ENCODE measurements at places on chromosomes 5 and 9.
A peak's percentile ranks its signal among the peaks of the same experiment; 100 is the strongest.

DNA sequence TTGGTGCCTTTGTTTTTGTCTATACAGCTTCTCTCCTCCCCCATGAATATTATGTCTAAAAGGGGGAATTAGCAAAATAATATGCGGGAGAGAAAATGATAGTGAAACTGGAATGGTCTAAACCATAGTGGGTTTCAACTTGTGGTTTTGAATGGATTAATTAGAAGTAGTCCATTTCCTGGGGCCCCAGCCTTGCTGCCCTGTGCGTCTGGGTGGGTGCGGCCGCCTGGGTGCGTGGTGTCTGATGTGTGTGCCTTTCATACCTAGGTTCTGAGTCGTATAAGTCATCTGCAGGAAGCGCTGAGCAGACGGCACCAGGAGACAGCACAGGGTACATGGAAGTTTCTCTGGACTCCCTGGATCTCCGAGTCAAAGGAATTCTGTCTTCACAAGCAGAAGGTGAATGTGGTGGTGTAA is 120.0 kb upstream of the CACNA1B start:
- H3K36me3 ChIP-seq, result peaks cover 13% of the 10 kb centered on the region
- no peaks in the 10 kb centered on the region for H3K4me1 ChIP-seq
- H3K27ac ChIP-seq, result no peak overlapping the region
- no peaks in the 10 kb centered on the region for H3K27me3 ChIP-seq

GRCh38 chr9:73152543-73152844 is 829 bp downstream of the ANXA1 start:
- H3K4me3 ChIP-seq, result no peak overlapping the region
- no peaks in the 10 kb centered on the region for H3K36me3 ChIP-seq
- H3K4me1 ChIP-seq, result peaks cover 30% of the 10 kb centered on the region
- H3K27ac ChIP-seq, result peak overlapping the region; percentile 86
- DNase-seq, result peak; percentile 41

- H3K4me1 ChIP-seq, result 0 out of 2 replicates have a peak, but pooled peaks cover 4% of the 10 kb centered on the region
- H3K36me3 ChIP-seq, result peaks cover 16% of the 10 kb centered on the region
- no peak for DNase-seq
- H3K4me3 ChIP-seq, result no peak overlapping the region
These were observed 43.8 kb upstream of the CTSL start for GRCh38 chr9:87682085-87682484.

DNA sequence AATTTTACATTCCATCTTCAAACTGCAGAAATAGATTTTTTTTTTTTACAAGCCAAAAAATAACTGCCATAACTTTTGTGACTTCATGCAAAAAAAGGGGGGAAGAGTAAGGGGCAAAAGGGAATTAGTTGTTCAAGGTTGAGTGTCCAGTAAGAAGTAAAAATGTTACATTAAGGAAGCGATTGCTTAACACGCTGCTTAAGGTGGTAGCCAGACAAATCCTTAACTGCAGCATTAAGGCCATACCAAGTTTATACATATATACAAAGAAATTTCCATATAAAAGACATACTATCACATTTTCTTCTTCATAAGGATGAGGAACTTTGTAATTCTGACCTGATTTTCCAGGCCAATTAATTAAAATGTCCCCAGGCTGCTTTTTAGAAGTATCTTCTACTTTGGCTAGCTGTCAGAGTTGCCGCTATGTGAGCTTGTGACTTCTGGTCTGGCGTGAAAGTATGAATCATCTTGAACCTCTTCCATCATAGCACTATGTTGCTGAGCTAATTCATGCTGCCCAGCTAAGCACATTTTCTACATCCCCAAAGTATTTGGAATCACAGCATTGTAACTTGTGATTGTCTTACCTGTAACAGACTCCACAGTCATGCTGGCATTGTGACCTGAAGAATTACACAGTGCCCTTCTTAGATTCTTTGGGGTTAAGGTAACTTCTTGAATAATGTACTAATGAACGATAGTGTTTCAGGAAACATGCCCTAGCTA is 40.0 kb downstream of the G3BP1 start:
- no peak overlapping the region for H3K4me3 ChIP-seq
- H3K4me1 ChIP-seq, result peaks cover 13% of the 10 kb centered on the region
- no peak for DNase-seq

- no peak overlapping the region for H3K4me3 ChIP-seq
- no peak overlapping the region for H3K27ac ChIP-seq
These were observed 443.2 kb downstream of the HCN1 start for GRCh38 chr5:45252978-45253377.

GRCh38 chr5:137935190-137935589 is 45.9 kb downstream of the PKD2L2 start:
- H3K4me1 ChIP-seq, result no peaks in the 10 kb centered on the region
- DNase-seq, result no peak

GRCh38 chr5:7866196-7866595 is 2.6 kb downstream of the FASTKD3 start:
- H3K4me3 ChIP-seq, result no peak overlapping the region
- no peaks in the 10 kb centered on the region for H3K27me3 ChIP-seq
- DNase-seq, result no peak
- H3K27ac ChIP-seq, result no peak overlapping the region

GRCh38 chr5:80070338-80071056 is 35.3 kb downstream of the THBS4 start:
- H3K36me3 ChIP-seq, result no peaks in the 10 kb centered on the region
- no peak overlapping the region for H3K4me3 ChIP-seq
- no peaks in the 10 kb centered on the region for H3K27me3 ChIP-seq
- DNase-seq, result no peak
- no peak overlapping the region for H3K27ac ChIP-seq

DNA sequence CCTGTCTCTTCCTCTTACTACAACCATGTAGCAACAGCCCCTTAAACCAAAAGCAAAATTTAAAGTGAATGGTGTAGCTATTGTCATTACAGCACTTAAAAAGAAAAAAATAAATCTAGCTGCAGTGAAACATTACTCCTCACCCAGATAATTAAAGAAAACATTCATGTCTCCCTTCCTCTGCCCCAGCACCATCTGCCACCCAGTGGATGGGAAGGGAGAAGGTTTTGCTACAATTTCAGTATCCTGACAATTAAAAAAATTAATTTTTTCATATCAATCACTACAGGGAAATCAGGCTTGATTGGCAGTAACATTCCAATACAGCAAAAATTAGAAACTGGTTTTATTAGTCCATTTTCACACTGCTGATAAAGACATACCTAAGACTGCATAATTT is 147.4 kb upstream of the PUM3 start:
- H3K4me1 ChIP-seq, result no peaks in the 10 kb centered on the region
- H3K4me3 ChIP-seq, result no peak overlapping the region
- no peaks in the 10 kb centered on the region for H3K27me3 ChIP-seq
- no peaks in the 10 kb centered on the region for H3K36me3 ChIP-seq

GRCh38 chr5:6470672-6471071 is 22.0 kb downstream of the UBE2QL1 start:
- no peak for DNase-seq
- no peaks in the 10 kb centered on the region for H3K36me3 ChIP-seq
- no peaks in the 10 kb centered on the region for H3K27me3 ChIP-seq
- H3K27ac ChIP-seq, result no peak overlapping the region
- H3K4me3 ChIP-seq, result no peak overlapping the region
- peaks cover 21% of the 10 kb centered on the region for H3K4me1 ChIP-seq

GRCh38 chr5:151703227-151703626 is 16.5 kb upstream of the SPARC start:
- H3K4me3 ChIP-seq, result no peak overlapping the region
- H3K27ac ChIP-seq, result no peak overlapping the region
- no peaks in the 10 kb centered on the region for H3K4me1 ChIP-seq
- no peaks in the 10 kb centered on the region for H3K27me3 ChIP-seq
- H3K36me3 ChIP-seq, result no peaks in the 10 kb centered on the region

DNA sequence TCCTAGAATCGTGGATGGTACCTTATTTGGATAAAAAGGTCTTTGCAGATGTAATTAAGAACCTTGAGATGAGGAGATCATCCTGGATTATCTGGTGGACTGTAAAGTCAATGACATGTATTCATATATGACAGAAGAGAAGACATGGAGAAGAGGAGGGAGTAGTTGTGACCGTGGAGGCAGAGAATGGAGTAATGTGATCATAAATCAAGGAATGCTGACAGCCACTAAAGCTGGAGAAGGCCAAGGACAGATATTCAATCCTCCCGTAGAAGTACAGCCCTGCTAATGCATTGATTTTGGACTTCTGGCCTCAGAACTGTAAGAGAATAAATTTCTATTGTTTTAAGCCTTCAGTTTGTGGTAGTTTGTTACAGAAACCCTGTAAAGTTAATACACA is 18.7 kb upstream of the TMEM161B start:
- H3K4me3 ChIP-seq, result no peak overlapping the region
- no peak overlapping the region for H3K27ac ChIP-seq
- 0 out of 2 replicates have a peak, but pooled peaks cover 2% of the 10 kb centered on the region for H3K4me1 ChIP-seq
- no peak for DNase-seq
- peaks cover 7% of the 10 kb centered on the region for H3K36me3 ChIP-seq

- no peaks in the 10 kb centered on the region for H3K27me3 ChIP-seq
- no peak for DNase-seq
- peaks cover 4% of the 10 kb centered on the region for H3K4me1 ChIP-seq
- H3K4me3 ChIP-seq, result no peak overlapping the region
These were observed 40.6 kb downstream of the SH3PXD2B start for GRCh38 chr5:172413601-172414171.

GRCh38 chr5:123134653-123135181 is 45.7 kb downstream of the PRDM6 start:
- H3K27ac ChIP-seq, result no peak overlapping the region
- no peaks in the 10 kb centered on the region for H3K36me3 ChIP-seq
- no peaks in the 10 kb centered on the region for H3K27me3 ChIP-seq

GRCh38 chr9:87116492-87116891 is 169.2 kb upstream of the GAS1 start:
- H3K4me3 ChIP-seq, result no peak overlapping the region
- no peaks in the 10 kb centered on the region for H3K27me3 ChIP-seq
- H3K27ac ChIP-seq, result no peak overlapping the region
- no peaks in the 10 kb centered on the region for H3K4me1 ChIP-seq
- no peaks in the 10 kb centered on the region for H3K36me3 ChIP-seq

DNA sequence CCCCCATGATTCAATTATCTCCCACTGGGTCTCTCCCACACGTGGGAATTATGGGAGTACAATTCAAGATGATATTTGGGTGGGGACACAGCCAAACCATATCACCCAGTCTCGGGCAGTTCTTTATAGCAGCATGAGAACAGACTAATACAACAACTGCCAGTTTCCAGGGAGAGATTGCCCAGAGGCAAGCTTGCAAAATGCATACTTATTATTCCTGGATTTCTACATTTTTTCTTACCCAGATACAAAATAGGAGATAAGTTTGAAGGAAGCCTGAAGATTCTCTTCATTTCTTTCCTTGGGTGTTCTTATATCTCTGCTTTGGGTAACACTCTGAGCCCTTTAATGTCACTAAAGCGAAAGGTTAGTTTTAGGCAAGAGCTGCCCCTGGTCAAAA is 691.2 kb downstream of the TAF11L14 start:
- H3K4me1 ChIP-seq, result peaks cover 6% of the 10 kb centered on the region
- no peak for DNase-seq
- H3K4me3 ChIP-seq, result no peak overlapping the region
- no peaks in the 10 kb centered on the region for H3K27me3 ChIP-seq
- no peaks in the 10 kb centered on the region for H3K36me3 ChIP-seq
- no peak overlapping the region for H3K27ac ChIP-seq

GRCh38 chr5:135085133-135085935 is 51.3 kb upstream of the PITX1 start:
- DNase-seq, result no peak
- H3K27ac ChIP-seq, result no peak overlapping the region
- H3K36me3 ChIP-seq, result no peaks in the 10 kb centered on the region
- H3K4me1 ChIP-seq, result no peaks in the 10 kb centered on the region

- no peak for DNase-seq
- no peak overlapping the region for H3K27ac ChIP-seq
- no peak overlapping the region for H3K4me3 ChIP-seq
These were observed 287.0 kb downstream of the SH3GL2 start for GRCh38 chr9:17865881-17866280.

DNA sequence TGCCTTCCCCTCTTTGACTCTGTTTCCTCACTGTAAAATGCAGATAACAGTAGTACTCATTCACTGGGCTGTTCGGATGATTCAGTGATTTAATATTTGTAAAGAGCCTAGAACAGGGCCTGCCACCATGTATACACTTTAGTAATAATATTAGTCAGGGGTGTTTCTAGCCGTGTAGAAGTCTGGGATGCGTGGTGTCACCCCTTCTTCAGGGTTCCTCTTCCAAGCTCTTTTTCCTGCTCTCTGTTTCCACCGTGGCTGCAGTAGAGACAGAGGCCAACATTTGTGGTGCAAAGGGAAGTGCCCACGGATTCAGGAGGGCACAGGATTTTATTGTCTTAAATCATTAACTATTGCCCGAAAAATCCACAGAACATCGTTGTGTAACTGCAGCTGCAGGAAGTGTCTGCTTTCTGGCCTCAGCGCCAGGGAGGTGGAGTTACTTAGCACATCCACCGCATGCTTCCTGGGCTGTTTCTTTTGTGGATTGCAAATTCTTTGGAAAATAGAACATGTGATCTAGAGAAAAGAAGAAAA is 61.7 kb downstream of the TRIO start:
- DNase-seq, result peak; percentile 46
- H3K36me3 ChIP-seq, result no peaks in the 10 kb centered on the region
- H3K27me3 ChIP-seq, result no peaks in the 10 kb centered on the region
- peaks cover 49% of the 10 kb centered on the region for H3K4me1 ChIP-seq
- H3K4me3 ChIP-seq, result no peak overlapping the region

DNA sequence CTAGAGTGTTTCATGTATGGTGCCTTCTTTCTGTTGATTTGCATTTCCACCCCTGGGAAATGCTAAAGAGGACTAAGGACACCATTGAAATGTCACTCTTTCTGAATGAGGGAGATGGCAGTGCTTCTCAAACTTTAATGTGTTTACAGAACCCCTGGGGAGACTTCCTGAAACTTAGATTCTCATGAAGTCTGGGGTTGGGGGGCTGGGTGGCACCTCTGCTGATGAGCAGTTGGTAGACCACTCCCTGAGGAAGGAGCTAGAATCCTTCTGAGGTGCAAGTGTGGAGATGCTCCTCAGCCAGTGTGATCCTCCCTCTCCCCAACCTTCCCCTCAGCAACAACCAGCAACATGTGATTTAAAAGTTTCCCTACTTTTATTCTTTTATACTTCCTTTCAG is 546.8 kb downstream of the LRRC70 start:
- peaks cover 17% of the 10 kb centered on the region for H3K4me1 ChIP-seq
- no peaks in the 10 kb centered on the region for H3K27me3 ChIP-seq
- H3K36me3 ChIP-seq, result no peaks in the 10 kb centered on the region
- H3K4me3 ChIP-seq, result no peak overlapping the region
- no peak overlapping the region for H3K27ac ChIP-seq

DNA sequence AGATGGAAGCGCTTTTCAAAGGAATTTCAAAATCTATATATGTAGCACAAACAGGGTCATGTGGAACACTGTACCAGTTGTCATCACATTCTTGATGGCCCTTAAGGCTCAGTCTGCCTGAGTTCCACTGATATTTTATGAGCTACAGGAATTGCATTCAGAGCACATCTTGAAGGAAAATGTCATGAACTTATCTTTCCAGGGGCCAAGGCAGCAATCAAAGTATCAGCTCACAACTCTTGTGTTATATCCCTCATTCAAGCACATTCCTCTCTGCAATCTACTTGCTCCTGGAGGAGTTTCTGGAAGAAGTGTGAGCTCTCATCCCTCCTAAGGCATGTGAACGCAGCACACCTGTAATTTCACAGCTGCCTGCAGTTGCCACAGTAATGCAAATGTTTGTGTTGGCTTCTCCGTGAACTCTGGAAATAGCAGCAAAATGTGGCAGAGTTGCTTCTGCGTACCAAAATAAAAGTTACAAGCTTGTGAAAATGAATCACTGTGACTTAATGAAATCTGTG is 89.7 kb upstream of the EQTN start:
- H3K27me3 ChIP-seq, result no peaks in the 10 kb centered on the region
- H3K4me3 ChIP-seq, result no peak overlapping the region
- H3K4me1 ChIP-seq, result peaks cover 8% of the 10 kb centered on the region
- peak; percentile 39 for DNase-seq
- no peaks in the 10 kb centered on the region for H3K36me3 ChIP-seq
